H4 (cell line): ENCODE measurements at places on chromosomes 3 and 15. TPM values are rescaled to one million over a fixed set of nuclear protein-coding genes. Genes with fewer than 3 reads are reported as not detected.

The MAP1A gene
- total RNA-seq = 32.9 and 40.6 TPM in 2 replicates

The CGGBP1 gene
- total RNA-seq = 29.3 and 37.3 TPM in 2 replicates

The TCTA gene
- total RNA-seq = 23.8 and 27.6 TPM in 2 replicates

The GOLGA8K gene
- 0.18 TPM in 1 of 2 replicates, not detected in the other for total RNA-seq

The TIGIT gene
- not detected in 2 replicates for total RNA-seq

The BSN gene
- total RNA-seq = 0.04 and 0.16 TPM in 2 replicates

The SLC9C1 gene
- not detected in 2 replicates for total RNA-seq

The TRPM1 gene
- total RNA-seq = not detected in 2 replicates
